ENCODE measurements at places on chromosomes 16 and 17.

GRCh38 chr17:39915559-39915958 is 2.9 kb downstream of the GSDMB start:
- DNase-seq: no peak

DNA sequence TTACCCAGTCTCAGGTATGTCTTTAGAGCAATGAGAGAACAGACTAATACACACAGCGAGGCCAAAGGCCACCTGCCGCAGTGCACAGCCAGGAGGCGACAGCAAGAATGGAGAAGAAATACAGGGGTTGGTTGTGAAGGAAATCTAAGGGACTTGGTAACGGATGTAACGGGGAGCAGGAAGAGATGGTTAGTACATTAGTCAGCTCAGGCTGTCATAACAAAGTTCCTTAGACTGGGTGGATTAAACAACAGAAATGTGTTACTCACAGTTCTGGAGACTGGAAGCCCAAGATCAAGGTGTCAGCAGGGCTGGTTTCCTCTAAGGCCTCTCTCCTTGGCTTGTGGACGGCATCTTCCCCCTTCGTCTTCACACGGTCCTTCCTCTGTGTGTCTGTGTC is 47.1 kb downstream of the TVP23C start:
- DNase-seq: no peak

GRCh38 chr16:82059161-82059982 is 24.3 kb downstream of the HSD17B2 start:
- no peak for DNase-seq

DNA sequence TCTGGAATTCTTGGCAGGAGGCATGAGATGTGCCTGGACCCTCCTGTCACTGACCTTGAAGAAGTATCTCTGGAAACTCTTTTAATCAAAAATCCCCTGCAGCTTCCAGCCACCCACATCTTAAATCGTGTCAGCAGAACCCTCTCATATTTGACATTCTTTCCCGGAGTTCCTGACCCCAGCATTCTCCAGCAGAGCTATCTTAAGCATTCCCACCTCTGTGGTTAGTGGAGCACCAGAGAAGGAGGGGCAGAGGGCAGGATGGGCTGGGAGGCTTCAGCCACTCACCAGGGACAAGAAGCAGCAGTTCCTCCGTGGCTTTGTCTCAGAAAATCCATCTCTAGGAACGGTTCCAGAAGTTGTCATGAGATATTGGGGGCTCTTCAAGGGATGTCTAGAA is 149.9 kb downstream of the RGS9 start:
- no peak for DNase-seq

DNA sequence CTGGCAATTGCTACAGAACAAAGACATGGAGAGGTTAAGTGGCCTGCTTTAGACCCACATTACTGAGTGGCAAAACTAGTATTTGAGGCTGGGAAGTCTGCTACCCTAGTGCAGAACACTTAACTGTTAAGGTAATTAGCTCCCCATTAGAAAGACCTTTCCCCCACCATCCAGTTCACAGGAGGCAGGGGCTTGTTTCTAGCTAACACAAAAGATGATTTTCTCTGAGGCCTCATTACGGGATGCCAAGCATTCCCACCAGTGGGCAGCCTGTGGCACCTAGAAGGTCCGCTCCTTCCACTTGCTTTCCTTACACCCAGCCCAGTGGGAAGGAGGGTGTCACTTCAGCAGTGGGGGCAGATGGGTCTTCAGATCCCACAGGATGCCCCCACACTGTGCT is 99.1 kb downstream of the RBFOX1 start:
- DNase-seq: no peak

DNA sequence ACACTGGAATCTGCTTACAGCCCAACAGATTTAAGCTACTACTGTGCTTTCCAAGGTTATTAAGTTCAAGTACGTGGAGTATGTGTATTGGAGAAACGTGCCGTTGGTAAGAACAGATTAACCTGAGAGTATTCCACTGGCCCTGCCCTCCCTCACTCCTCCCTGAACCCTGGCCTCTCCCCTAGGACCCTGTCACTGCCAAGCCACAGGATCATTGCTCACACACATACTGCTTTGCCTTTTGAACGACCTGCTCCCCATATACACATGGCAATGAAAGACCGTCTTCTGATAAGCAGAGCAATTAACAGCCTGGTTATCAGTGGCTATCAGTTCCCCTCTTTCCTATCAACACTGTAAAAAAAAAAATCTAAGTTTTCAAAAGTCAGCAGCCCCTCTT is 458.9 kb upstream of the DYNLRB2 start:
- DNase-seq: no peak

DNA sequence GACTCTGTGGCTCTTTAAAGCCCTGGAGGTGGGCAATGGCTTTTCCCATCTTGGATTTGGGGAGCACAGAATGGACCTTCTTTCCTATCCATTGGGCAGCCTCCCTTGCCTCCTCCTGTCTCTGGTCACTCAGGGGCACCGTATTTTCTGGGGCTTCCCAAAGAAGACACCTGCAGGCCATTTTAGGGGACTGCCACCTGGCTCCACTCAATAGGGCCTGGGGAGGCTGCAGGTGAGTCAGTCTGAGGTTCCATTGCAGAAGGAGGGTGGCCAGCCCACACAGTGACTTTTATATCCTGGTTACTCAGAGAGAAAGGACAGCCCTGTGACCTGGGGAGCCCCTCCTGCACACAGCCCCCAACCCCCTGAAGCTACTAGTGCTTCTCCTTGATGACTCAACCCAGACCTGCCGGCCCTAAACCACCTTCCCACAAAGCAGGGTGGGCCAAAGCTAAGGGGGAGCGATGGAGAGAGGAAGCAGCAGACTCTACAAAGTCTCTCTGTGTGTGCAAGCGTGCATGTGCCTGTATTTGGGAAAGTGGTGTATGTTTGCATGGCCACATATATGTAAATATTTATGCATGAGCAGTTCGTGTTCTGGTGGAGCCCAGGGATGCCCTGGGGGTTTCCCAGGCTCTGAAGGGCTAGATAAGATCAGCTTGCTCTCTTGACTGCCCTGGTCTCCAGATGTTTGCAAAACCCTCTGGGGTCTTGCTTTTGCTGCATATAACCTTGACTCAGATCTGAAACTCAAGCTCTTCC is 5.0 kb downstream of the CX3CL1 start:
- DNase-seq: peak; percentile 73

GRCh38 chr17:17671369-17672129 is 9.7 kb upstream of the RAI1 start:
- DNase-seq: no peak

- no peak for DNase-seq
Measured at GRCh38 chr17:21177401-21177800, 36.6 kb downstream of the TMEM11 start.

- no peak for DNase-seq
Measured at GRCh38 chr17:61766520-61766919, 96.8 kb downstream of the BRIP1 start.

DNA sequence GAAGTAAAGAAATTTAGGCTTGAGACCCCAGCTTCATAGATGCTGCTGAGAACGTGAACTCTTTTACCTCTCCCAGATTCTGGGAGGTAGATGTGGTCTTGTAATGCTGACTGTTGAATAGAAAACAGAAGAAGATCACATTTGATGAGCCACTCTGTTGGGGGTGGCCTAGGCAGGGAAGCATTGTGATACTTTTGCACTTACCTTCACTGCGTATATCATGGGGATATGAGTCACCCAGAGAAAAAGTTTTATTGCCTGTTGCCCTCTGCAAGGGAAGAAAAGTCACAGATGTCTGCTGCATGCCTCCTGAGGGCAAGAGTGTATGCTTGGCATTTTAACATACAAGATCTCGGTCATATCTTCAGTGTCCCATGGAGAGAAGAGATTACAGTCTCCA is 365.4 kb downstream of the SNX29 start:
- DNase-seq: no peak

GRCh38 chr17:32496395-32497073 is 9.7 kb downstream of the CDK5R1 start:
- no peak for DNase-seq

DNA sequence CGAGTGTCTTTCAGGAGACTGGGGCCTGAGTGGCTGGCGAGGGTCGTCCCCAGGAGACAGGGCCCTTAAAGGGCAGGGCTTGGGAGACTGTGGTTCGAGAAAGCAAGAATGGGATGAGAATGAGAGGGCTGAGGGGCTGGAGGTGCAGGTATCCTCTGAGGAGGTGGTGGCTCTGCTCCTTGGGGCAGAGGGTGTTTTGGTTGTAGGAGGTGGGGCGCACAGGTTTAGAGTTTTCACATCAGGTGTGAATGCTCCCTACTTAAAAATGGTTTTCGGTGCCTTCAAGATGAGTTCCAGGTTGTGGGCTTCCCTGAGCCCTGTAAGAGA is 430 bp downstream of the BCAS3 start:
- no peak for DNase-seq

- DNase-seq: no peak
Measured at GRCh38 chr16:405548-406506, 4.1 kb downstream of the DECR2 start.

DNA sequence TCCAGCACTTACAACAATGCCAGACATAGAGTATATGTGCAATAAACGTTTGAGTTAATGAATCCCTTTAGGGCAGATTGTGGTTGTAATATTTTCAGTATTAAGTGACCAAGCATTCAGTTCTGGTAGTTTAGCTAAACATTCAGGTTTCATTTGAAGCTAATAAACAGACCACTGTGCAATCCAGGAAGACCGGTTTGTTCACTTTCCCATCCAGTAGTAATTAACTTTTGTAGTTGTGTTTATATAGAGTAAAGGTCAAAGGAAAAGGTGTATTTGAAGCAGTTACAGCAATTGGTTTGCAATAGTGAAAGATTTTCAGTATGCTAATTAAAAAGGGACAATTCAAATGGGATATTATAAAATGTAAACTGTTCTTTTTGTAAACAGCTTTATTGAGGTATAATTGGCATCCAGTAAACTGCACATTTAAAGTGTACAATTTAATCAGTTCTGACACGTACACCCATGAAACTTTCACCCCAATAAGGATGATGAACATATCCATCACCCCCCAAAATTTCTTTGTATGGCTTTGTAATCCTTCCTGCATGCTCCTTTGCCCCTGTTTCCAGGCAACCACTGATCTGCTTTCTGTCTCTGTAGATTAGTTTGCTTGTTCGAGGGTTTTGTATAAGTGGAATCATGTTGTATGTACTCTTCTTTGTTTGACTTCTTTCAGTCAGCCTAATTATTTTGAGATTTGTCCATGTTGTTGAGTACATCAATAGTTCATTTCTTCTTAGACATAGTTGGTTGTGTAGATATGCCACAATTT is 26.3 kb downstream of the MRTFB start:
- no peak for DNase-seq

- no peak for DNase-seq
Measured at GRCh38 chr16:7612671-7613070, 280.0 kb downstream of the RBFOX1 start.

DNA sequence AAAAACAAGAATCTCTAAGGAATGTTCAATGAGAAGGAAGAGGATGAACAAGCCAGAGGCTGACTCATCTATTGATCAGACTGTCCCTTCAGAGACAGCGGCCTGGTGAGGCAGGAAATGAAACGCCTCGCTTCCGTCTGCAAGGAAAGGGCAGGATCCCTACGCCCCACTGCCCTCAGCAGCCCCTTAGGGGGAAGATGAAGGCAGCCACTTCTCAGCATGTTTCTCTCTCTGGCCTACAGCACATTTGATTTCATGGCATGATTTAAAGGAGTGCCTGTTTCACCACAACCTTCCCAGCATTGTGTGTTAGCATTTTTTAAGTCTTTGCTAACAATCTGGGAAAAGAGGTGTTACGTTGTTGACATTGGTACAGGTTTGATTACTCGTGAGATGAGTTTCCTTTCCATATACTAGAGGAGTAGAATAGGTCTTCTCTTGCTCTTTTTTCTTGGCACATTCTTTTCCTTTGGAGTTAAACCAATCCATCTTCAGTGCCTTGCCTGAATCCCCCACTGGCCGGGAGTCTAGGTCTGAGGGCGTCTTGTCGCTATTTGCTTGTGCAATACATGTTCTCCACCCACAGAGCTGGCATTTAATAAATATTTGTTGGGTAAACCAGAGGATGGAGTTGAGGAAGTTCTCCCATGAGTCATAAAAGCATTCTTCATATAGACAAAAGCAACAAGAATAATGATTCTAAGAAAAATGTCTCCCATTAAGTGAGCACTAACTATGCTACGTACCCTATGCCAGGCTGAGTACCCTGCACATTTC is 47.4 kb downstream of the RBFOX3 start:
- DNase-seq: no peak

GRCh38 chr17:10034719-10035475 is 129.8 kb upstream of the RCVRN start:
- DNase-seq: no peak

Data from stimulated activated naive CD8-positive, alpha-beta T cell treated with anti-CD3 and anti-CD28 coated beads, Interleukin-15, amount 100 ng/mL, for 72 hours (primary cell).